ENCODE measurements at places on chromosomes 3 and 15. TPM values are rescaled to one million over a fixed set of nuclear protein-coding genes. Genes with fewer than 3 reads are reported as not detected.

GRCh38 chr15:101492766-101493692 lies 3.5 kb upstream of the PCSK6 start:
- DNase-seq = no peak

The GNAT1 gene
- total RNA-seq = not detected

GRCh38 chr3:147397875-147398812 lies 8.2 kb downstream of the ZIC4 start:
- no peak for DNase-seq

GRCh38 chr15:74839526-74840395 lies 3.2 kb downstream of the ULK3 start:
- no peak for DNase-seq

- no peak for DNase-seq
Observed at GRCh38 chr15:82398785-82399184, 30.8 kb upstream of the GOLGA6L9 start.

GRCh38 chr3:59254433-59254832 lies 204.6 kb upstream of the CFAP20DC start:
- no peak for DNase-seq

DNA sequence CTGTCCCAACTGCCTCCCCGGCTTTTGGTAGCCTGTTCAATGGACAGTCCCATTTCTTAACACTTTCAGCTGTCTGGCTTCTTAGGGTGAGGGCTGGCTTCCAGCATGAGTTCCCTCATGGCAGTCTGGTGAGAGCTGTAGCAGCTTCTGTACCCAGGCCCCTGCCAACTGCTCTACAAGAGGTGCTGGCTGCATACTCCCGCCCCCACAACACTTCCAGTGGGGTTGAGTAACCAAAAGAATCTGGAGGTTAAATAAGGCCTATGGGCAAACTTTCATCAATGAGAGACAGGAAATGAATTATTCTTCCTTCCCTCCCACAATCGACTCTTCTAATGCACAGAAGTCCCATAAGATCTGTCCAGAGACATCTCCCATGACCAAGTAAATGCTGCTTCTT lies 145.0 kb downstream of the NEK10 start:
- DNase-seq = no peak

The HTR3E gene
- total RNA-seq = not detected

DNA sequence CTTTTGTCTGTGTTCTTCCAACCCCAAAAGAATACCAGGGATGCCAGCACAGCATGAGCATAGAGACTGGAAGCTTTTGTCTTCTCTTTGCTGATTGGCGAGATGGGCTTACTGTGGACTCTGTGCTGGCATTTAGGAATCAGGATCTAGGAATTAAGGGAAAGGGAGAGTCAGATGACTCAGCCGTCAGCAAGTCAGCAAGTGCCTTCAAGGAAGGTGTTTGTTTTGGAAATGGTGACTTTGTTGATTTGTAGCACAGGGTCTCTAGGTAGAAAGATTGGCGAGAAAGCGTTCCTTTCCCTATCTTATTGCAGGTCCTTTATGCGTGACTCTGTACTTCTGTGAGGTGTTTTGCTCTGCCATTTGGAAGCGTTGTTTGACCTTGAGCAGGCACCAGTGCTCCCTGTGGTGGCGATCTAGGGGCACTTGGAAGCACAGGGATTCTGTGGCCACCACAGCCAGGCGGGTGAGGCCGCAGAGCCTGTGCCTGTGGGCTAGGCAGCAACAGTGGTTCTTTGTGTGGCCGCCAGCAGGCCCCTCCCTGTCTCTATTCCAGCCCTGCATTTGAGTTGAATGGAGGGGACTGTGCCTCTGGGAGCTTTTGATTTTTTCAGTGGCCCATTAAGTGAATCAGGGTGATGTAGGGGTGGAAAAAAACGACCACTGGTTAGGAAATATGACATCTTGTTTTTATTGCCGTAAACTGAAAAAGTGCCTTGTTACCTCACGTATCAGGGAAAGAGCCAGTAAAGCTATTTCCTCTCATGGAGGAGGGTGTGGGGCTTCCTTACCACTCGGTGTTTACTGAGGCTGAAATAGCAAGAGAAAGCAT lies 19.0 kb downstream of the FAN1 start:
- no peak for DNase-seq

GRCh38 chr3:188520466-188520865 lies 366.5 kb downstream of the LPP start:
- no peak for DNase-seq

- DNase-seq = peak; percentile 39
Observed at GRCh38 chr3:51940648-51941462, 849 bp downstream of the RRP9 start.
